ENCODE measurements at places on chromosomes 5 and 9. TPM values are rescaled to one million over a fixed set of nuclear protein-coding genes. Genes with fewer than 3 reads are reported as not detected.

DNA sequence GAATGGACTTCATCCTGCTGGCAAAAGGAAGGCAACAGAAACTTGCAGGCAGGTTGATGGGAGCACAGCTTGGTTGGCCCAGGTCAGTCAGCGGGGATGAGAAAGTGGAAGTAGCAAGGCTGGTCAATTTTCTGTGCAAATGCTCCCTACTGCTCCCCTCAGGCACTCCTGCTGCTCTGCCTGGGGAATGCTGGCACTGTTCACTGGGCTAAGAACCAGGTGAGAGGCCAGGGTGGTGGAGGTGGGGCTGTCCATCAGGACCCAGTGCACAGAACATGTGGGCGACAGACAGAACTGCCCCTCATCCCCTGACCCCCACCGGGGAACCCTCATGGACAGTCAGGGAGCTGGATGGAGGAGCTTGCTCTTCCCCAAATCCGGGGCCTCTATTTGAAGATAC is 593.1 kb downstream of the IRX1 start:
- no peaks in the 10 kb centered on the region for H3K4me1 ChIP-seq
- H3K27ac ChIP-seq = no peak overlapping the region
- DNase-seq = no peak

- H3K36me3 ChIP-seq = 0 out of 2 replicates have a peak, but pooled peaks cover 2% of the 10 kb centered on the region
- H3K4me1 ChIP-seq = peaks cover 26% of the 10 kb centered on the region
- H3K27me3 ChIP-seq = no peaks in the 10 kb centered on the region
- H3K4me3 ChIP-seq = no peak overlapping the region
Observed at GRCh38 chr5:78637468-78637867, 11.1 kb downstream of the LHFPL2 start.

GRCh38 chr5:98454904-98455303 is 318.6 kb upstream of the RGMB start:
- H3K4me1 ChIP-seq = no peaks in the 10 kb centered on the region
- H3K36me3 ChIP-seq = no peaks in the 10 kb centered on the region
- no peak overlapping the region for H3K27ac ChIP-seq

- H3K4me3 ChIP-seq = no peak overlapping the region
- no peaks in the 10 kb centered on the region for H3K36me3 ChIP-seq
- no peak overlapping the region for H3K27ac ChIP-seq
- no peaks in the 10 kb centered on the region for H3K27me3 ChIP-seq
- peaks cover 14% of the 10 kb centered on the region for H3K4me1 ChIP-seq
- no peak for DNase-seq
Observed at GRCh38 chr9:90018688-90019087, 413.9 kb downstream of the GADD45G start.

DNA sequence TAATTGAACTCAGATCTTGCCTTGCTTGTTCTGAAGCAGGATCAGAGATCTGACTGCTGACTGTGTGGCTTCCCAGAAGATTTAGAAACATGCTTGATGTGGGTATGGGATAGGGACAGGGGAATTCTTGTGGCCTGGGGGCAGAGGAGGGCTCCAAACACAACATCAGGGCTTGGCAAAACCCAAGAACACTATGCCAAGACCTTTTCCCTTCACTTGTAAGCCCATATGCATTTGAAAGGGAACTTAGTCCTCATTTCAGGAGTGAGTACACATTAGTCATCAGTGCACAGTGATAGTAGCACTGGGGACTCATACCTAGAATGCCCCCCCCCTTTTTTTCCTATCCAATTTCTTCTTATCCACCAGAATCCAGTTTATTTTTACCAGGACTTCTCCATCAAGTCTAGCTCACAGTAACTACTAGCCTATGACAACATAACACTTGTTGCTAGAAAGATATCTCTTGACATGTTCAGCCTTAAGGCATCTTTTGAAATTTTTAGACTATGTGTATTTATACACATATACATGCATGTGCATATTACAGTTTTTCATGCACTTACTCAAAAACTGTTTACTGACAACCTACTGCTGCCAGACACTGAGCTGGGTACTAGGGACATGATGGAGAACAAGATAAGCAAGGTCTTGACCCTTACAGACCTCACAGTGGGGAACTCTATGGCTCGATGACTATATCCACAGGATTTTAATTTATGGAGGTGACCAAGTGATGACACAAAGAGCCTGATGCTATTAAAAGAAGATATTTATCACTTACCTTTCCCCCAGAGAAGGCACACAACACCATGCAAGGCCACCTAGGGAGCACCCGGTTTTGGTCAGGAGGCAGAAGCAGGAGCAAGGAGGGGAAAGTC is 158.3 kb upstream of the MAP3K1 start:
- no peaks in the 10 kb centered on the region for H3K27me3 ChIP-seq
- H3K36me3 ChIP-seq = no peaks in the 10 kb centered on the region
- no peak overlapping the region for H3K4me3 ChIP-seq
- H3K27ac ChIP-seq = no peak overlapping the region
- no peaks in the 10 kb centered on the region for H3K4me1 ChIP-seq

DNA sequence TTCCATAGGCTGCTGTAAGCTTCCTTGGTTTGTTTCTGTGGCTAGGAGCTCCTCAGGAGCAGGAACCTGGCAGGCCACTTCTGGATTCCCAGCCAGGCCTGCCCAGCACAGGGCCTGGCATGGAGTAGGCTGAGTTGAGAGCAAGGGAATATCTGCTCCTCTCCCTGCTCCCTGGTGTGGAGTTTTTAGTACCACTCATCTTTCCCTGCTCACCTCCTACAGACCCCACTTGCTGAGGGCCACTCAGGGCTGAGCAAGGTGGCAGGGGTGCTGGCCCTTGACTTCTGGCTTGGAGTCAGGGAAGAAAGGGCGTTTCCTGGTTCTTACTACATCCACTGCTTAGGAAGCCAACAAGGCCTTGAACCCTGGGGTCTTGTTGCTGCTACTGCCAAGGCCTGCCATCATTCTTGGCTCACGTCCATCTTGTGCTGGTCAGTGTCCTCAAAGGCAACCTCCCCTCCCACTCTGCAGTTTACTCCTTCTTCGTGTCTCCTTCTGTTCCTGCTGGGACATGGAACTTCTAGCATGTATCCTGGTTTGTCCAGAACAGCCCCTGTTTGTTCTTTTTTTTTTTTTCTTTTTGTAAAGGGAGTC is 54.9 kb downstream of the PSD2 start:
- no peaks in the 10 kb centered on the region for H3K36me3 ChIP-seq
- no peak overlapping the region for H3K27ac ChIP-seq
- DNase-seq = no peak
- no peaks in the 10 kb centered on the region for H3K4me1 ChIP-seq

GRCh38 chr9:1434052-1434767 is 384.1 kb downstream of the DMRT2 start:
- no peaks in the 10 kb centered on the region for H3K36me3 ChIP-seq
- H3K4me3 ChIP-seq = no peak overlapping the region
- DNase-seq = peak; percentile 23
- H3K27me3 ChIP-seq = no peaks in the 10 kb centered on the region

GRCh38 chr9:114006155-114006550 is 71.9 kb downstream of the AMBP start:
- H3K27me3 ChIP-seq = no peaks in the 10 kb centered on the region
- H3K36me3 ChIP-seq = peaks cover 20% of the 10 kb centered on the region
- DNase-seq = no peak
- H3K4me1 ChIP-seq = no peaks in the 10 kb centered on the region
- H3K4me3 ChIP-seq = no peak overlapping the region
- no peak overlapping the region for H3K27ac ChIP-seq

GRCh38 chr9:7147121-7148090 is 389.6 kb downstream of the KDM4C start:
- DNase-seq = no peak
- no peak overlapping the region for H3K4me3 ChIP-seq
- no peaks in the 10 kb centered on the region for H3K27me3 ChIP-seq

DNA sequence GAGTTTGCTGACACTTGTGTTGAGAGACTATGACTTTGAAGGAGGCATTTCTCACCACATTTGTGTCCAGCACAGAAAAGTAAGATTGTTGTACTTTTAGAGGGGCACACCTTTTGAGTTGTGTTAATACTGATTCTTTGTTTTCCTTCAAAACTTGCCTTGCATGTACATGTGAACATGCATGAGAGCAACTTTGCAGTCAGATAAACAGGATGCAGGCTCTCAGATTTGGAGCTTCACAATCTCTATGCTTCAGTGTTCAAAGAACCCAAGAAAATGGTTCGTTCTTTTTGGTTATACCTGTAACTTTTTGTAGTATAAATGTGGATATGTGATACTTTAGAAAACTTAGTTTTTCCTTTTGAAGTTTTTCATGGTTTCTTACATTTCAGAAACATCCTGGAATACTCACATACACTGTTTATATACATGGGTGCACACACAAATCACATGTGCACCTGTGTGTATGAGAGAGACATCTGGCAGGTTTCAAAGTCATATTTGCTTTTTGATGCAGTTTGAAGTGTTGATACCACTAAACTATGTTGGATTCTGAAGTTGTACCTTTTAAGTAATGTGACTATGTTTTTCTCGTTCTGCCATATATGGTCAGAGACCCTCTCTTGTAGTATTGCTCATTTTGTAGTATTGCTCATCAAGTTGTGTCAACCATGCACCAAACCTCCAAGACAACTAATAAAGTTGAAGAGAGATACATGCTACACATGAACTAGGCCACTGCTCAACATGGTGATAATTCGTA is 190.7 kb downstream of the CD180 start:
- no peak for DNase-seq
- no peak overlapping the region for H3K4me3 ChIP-seq
- H3K4me1 ChIP-seq = 0 out of 2 replicates have a peak, but pooled peaks cover 3% of the 10 kb centered on the region

- H3K27ac ChIP-seq = no peak overlapping the region
- no peaks in the 10 kb centered on the region for H3K27me3 ChIP-seq
- no peak overlapping the region for H3K4me3 ChIP-seq
- no peak for DNase-seq
- peaks cover 13% of the 10 kb centered on the region for H3K4me1 ChIP-seq
Observed at GRCh38 chr9:16769291-16769690, 101.2 kb downstream of the BNC2 start.

GRCh38 chr5:33766023-33766422 is 125.8 kb downstream of the ADAMTS12 start:
- H3K27me3 ChIP-seq = no peaks in the 10 kb centered on the region
- H3K4me1 ChIP-seq = peaks cover 26% of the 10 kb centered on the region
- H3K36me3 ChIP-seq = no peaks in the 10 kb centered on the region
- no peak overlapping the region for H3K27ac ChIP-seq

- DNase-seq = no peak
- no peak overlapping the region for H3K27ac ChIP-seq
- no peaks in the 10 kb centered on the region for H3K27me3 ChIP-seq
- H3K36me3 ChIP-seq = no peaks in the 10 kb centered on the region
- no peak overlapping the region for H3K4me3 ChIP-seq
- no peaks in the 10 kb centered on the region for H3K4me1 ChIP-seq
Observed at GRCh38 chr5:80067531-80068245, 32.5 kb downstream of the THBS4 start.

GRCh38 chr5:134851307-134851923 is 5.6 kb downstream of the C5orf24 start:
- peak; percentile 47 for DNase-seq
- no peaks in the 10 kb centered on the region for H3K27me3 ChIP-seq
- H3K36me3 ChIP-seq = peaks cover 62% of the 10 kb centered on the region
- H3K4me1 ChIP-seq = 0 out of 2 replicates have a peak, but pooled peaks cover 3% of the 10 kb centered on the region
- H3K27ac ChIP-seq = peak overlapping the region; percentile 30

GRCh38 chr9:2241836-2242741 is 226.9 kb downstream of the SMARCA2 start:
- peak overlapping the region; percentile 60 for H3K4me3 ChIP-seq
- H3K36me3 ChIP-seq = no peaks in the 10 kb centered on the region
- no peaks in the 10 kb centered on the region for H3K4me1 ChIP-seq

- no peaks in the 10 kb centered on the region for H3K4me1 ChIP-seq
- no peak for DNase-seq
- no peak overlapping the region for H3K4me3 ChIP-seq
- H3K36me3 ChIP-seq = no peaks in the 10 kb centered on the region
Observed at GRCh38 chr9:36900136-36900855, 133.8 kb downstream of the PAX5 start.

- no peak for DNase-seq
- no peaks in the 10 kb centered on the region for H3K27me3 ChIP-seq
- no peak overlapping the region for H3K27ac ChIP-seq
- H3K36me3 ChIP-seq = no peaks in the 10 kb centered on the region
- no peak overlapping the region for H3K4me3 ChIP-seq
Observed at GRCh38 chr9:18739127-18739526, 265.2 kb downstream of the ADAMTSL1 start.

ALDH7A1 gene
- 60.0 TPM for total RNA-seq

DAB2IP gene
- 18.2 TPM for total RNA-seq

HINT2 gene
- total RNA-seq = 28.2 TPM

DND1 gene
- 1.8 TPM for total RNA-seq

KCNV2 gene
- total RNA-seq = not detected

KCNN2 gene
- not detected for total RNA-seq

TAF11L6 gene
- total RNA-seq = not detected

Measured in SJCRH30 (cell line).